Stimulated activated CD4-positive, alpha-beta T cell treated with anti-CD3 and anti-CD28 coated beads, Interleukin-12 subunit alpha, Interleukin-12 subunit beta, amount 100 ng/mL, for 4 hours (primary cell): ENCODE measurements at places on chromosomes 13 and 19.

DNA sequence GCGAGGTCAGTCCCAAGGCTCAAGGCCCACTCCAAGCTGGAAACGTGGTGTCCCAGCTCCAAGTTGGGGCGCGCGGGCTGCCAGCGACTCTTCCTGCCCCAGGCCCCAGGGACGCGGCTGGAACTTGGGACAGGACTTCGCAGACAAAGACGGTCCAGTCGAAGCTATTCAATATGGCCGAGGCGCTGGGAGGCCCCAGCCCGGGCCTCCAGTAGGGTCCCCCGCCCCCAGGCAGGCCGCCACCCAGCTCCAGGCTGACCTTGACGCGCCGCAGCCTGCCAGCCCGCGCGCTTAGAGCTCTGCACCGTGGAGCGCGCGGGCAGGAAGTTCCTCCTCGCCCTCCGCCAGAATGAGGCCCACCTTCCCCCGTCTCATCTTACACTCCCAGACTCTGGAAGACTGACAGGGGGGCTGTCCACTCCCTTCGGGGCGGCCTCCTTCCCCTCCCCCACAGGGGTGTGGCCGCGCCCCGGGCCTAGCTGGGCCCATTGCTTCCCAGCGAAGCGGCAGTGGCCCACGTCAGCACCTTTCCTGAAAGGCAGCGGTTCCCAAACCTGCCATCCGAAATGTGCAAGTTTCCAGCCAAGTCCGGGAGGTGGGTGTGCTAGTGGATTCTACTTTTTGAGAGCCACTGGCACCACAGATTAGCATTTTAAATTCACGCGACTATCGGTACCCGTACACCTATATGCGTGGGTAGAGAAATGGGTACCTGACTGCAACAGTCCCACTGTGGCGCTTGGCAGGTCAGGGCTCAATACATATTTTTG is at the start of gene CCDC8:
Gene CCDC8, minus strand, starts transcription at position 303 of the 770 bp plus-strand sequence. CDS start 754 bp downstream, outside the sequence.
- no peak for DNase-seq

DNA sequence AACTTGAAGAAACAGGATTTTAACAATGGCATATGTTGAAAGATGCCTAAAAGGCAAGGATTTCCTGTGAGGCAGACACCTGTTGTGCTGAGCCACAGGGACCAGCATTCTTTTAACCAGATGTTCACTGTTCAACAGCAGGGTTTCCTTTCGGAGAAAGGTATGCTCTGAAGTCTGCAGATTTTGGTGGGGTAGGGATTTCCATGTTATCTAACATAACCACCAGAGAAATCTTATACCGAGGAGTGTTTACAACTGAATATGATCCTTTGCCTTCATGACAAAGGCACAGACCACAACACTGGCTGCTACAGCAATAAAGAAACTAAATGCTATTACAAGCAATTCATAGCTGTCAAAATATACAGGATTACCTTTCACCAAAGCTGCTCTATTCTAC is 48.1 kb downstream of the MPHOSPH8 start:
- DNase-seq, result no peak

- no peak for DNase-seq
These were observed 4.9 kb upstream of the TDRD3 start for GRCh38 chr13:60392131-60392530.

DNA sequence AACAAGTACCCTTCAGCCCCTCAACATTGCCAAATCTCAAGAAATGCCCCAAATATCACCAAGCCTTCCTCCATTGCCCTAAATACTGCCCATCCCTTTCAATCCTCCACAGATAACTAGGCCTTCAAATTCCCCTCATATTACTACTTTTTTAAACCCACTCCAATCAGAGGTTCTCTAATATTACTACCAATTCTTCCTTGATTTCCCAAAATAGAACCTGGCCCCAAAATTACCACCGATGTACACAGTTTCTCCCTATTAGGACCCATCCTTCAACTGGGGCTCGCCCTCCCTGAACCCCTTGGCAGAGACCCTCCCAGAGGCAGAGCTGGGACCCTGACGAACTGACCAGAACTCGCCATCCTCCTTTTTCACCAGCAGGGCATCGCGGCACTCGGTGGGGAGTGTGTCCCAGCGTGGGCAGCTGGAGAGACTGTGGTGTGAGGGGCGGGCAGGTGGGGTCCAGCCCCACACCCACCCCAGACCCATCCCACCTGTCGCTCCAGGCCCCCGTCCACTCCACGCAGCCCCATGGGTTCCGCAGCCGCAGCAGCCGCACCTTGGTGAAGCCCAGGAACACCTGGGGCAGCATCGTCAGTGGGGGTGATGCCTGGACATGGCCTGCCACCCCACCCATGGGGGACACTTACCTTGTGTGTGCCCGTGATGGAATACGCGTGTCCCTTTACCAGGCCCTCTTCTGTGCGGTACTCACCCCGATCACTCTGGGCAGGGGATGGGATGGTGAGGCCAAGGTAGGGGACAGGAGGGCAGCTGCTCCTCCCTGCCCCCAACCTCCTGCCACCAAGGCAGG is 6.1 kb downstream of the CAPN12 start:
- no peak for DNase-seq

DNA sequence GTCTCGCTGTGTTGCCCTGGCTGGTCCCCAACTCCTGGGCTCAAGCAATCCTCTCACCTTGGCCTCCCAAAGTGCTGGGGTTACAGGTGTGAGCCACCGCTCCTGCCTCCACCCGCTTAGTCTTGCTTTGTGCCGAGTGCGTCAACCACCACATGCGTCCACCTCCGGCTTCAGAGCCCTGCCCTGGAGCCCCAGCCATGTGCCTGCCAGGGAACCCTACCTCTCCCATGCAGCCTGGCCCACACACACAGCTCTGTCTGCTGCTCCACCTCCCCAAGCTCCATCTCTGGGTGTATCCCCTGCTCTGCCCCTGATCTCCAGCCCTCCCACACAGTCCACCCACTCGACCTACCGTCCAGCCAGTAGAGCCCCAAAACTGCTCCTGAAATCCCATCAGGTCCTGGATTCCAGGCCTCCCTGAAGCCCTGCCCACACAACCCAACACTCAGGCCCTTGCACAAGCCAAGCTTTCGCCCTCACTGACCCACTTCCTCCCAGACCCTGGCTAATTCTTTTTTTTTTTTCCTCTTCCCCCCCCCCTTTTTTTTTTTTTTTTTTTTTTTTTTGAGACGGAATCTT is 9.6 kb downstream of the CYP2F1 start:
- no peak for DNase-seq

DNA sequence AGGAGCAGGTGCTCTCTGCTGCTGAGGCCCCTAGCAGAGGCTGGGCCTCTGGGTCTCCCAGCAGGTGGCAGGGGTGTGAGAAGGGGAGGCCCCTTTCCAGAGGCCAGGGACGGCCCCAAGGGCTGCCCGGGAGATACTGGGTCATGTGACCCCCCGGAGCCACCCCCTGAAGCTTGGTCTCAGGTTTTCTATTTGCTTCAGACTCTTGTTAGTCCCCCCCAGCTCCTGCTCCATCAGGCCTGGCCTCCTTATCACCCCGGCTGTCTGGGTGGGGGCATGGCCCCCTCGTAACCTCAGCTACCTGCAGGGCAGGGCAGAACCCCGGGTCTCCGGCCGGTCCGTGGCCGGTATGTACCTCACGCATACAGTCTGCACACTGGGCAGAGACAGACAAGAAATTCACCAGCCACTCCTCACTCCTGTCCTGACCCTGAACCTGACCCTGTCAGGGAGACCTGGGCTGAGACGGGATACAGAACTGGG is 13.2 kb upstream of the TCF3 start:
- DNase-seq, result no peak

DNA sequence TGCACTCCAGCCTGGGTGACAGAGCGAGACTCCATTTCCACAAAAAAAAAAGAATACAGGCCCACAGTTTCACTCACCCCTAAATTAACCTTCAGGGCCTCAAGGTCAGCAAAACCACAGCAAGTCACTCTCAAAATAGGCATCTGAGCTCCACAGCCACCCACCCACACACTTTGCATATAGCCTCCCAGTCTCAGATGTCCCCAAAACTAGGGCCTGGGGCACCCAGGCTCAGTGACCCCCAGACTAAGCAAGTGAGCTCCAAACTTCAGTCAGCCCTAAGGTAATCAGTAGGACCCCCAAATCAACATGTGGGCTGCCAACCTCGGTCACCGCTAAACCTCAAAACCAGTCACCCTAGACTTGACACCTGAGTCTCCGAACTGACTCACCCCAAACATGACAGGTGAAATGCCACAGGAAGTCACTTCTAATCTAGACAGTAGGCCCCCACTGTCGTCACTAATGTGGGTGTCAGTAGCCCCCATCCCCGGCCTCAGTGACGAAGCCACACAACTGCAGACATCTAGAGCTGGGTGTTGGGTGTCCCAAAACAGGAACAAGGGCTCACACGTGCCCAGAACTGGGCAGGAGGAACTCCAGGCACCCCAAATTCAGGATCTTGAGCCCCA is 13.9 kb downstream of the RABAC1 start:
- DNase-seq, result peak; percentile 71

DNA sequence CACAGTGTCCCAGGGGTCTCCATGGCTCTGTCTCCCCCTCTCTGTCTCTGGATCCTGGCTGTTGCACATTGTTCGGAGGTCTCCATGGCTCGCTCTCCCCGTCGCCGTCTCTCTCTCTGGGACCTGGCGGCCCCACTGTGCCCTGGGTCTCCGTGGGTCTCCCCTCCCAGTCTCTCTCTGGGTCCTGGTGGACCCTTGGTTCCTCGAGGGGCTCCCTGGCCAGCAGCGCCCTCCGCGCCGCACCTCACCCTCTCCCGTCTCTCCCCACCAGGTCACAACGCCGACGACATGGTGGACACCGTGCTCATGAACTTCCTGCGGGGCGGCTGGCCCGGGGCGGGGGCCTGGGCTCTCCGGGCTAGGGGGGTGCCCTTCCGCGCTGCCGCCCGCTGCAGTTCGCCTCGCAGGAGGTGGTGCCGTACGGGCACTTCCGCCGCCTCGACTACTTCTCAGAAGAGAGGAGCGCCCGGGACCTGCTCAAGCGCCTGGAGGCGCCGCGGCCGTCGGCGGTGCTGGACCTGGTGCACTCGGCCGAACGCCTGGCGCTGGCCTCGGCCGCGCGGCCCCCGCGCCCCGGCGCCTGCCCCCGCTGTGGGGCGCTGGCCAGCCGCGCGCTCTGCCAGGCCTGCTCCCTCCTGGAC is 29.1 kb downstream of the SIGLEC5 start:
- DNase-seq, result no peak

DNA sequence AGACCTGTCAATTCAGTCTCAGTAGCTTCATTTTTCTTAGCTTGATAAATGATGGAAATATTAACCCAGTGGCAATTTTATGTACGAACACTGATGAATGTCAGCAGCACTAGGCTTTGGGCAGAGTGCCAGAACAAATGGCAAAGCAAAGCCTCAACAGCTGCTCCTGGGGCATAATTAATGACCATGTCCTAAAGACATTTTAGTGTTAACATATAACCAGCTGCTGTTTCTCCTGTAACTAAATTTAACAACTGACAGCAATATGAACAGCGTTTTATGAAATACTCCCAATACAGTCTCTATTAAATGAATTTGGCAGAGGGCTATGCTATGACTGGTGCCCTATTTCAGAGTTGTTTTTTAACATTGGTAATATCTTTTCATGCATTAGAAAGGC is 47.1 kb downstream of the ZNF568 start:
- no peak for DNase-seq
